Fibroblast of mammary gland (primary cell): ENCODE measurements at places on chromosomes 13 and 19.

- DNase-seq = peak; percentile 61
These were observed 38.1 kb downstream of the PSG5 start for GRCh38 chr19:43148233-43148632.

GRCh38 chr13:103030776-103031175 lies 35.4 kb downstream of the SLC10A2 start:
- DNase-seq = no peak

GRCh38 chr13:23570921-23571315 lies 706 bp downstream of the TNFRSF19 start:
- DNase-seq = peak; percentile 27

GRCh38 chr19:12117201-12117970 lies 22.8 kb downstream of the ZNF20 start:
- DNase-seq = no peak

- DNase-seq = peak; percentile 52
These were observed 12.8 kb downstream of the ZNF565 start for GRCh38 chr19:36201684-36202083.

DNA sequence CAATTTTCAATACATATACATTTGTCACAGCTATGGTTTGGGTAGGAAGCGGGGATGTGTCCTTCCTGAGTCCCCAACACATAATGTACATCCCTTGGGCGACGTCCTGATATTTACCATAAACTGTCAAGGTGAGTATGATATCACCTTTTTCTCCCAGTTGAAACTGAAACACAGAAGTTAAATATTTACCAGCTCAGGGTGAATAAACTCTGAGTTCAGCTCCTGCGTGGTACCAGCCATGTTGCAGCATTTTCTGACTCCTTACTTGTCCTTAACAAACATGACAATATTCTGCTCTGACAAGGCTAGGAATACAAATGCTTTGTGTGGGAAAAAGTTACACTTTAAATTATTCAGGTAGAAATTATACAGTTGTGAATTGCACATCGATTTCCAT lies 294.2 kb downstream of the TEX29 start:
- no peak for DNase-seq

DNA sequence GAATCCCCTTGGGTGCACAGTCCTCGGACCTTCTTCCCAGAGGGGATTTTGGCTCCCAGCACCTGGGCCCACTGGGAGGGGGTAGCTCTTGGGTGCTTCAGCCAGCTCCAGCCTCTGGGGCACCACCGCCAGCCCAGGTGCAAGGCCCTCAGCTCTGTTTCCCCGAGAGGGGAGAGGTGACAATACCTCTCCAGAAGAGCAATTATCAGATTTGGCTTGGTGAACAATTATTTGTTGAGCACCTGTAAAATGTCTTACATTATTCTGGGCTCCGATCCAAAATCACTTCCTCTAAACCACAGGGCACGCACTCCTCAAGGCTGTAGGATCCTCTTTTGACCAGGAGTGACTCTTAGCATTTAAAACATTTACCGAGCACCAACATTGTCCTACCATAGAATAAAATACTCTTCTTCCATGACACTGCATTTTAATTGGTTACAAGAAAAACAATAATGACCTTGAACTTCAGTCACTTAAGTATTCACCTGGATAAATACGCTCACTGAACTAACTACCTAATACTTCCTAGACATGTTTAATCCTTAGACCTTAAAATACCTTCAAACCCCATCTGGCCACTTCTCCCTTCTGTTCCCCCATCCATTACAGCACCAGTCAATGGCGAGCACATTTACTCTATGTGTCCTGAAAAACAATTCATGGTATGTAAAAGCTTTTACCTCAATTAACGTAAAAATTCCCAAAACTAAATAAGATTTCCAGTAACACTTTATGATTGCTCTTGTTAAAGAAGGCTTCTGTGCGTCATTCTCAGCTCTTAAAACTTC lies 54.8 kb downstream of the ABCC4 start:
- DNase-seq = no peak

GRCh38 chr19:56124578-56124977 lies 3.5 kb upstream of the ZNF787 start:
- no peak for DNase-seq

GRCh38 chr19:40326201-40326600 lies 22.0 kb downstream of the C19orf47 start:
- no peak for DNase-seq

GRCh38 chr19:1276628-1277022 lies 1.3 kb downstream of the FAM174C start:
- no peak for DNase-seq

DNA sequence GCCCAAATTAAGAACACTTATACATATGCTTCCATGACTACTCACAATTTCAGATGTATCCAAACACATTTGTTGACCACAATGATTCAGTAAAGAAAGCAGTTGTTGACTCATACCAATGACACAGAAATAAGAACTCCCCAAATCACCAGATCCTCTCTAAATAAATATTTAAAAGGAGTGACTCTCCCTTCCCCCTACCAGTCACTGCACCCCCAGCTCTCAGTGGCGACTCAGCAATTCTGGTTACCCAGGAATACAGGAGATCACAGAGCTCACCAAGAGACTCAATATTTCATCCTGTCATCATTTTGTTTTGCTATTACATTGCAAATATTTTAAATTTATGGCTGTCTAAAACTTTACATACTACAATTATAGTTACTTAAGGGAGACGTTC lies 131.5 kb downstream of the RGCC start:
- DNase-seq = peak; percentile 98

- no peak for DNase-seq
These were observed 421.9 kb upstream of the PRR20A start for GRCh38 chr13:56718791-56719190.

DNA sequence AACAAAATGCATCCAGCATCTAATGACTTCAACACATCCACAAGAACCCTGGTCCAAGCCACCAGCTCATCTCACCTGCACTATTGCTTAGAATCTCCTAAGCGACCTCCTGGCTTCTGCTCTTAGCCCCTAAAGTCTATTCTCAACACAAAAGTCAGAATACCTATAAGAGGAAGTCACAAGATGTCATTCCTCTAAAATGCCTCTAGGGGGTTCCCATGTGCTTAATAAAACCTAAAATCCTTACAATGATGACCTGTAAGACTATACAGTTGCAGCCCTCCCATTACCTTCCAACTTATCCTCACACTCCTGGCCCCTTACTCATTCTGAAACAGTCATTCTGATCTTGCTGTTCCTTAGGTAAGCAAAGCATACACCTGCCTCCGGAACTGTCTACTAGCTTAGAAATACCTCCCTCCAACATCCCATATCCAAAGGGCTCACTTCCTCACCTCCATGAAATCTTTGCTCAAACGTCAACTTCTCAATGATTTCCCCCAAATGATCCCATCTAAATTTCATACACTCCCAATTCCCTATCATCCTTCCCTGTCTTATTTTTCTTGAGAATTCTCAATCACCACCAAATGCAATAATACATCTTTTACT lies 10.0 kb downstream of the ATP7B start:
- peak; percentile 59 for DNase-seq

DNA sequence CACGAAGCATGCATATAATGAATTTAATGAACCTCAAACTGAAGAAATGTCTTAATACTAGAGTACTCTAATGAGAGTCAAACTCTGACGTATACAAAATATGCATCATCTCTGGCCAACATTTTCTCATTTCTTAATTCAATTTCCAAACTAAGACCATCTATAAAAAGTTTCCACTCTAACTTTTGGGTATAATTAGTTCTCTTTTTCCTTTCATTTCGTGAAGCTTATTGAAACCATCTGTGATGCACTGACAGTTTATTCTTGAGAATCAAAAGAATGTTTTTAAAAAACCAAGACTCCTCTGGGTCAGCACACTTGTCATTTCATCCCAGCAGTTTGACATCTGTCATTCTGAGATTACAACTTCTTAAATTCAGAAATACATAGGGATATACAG lies 90.0 kb downstream of the CAB39L start:
- peak; percentile 21 for DNase-seq

GRCh38 chr19:51786646-51787494 lies 8.1 kb upstream of the FPR3 start:
- no peak for DNase-seq

DNA sequence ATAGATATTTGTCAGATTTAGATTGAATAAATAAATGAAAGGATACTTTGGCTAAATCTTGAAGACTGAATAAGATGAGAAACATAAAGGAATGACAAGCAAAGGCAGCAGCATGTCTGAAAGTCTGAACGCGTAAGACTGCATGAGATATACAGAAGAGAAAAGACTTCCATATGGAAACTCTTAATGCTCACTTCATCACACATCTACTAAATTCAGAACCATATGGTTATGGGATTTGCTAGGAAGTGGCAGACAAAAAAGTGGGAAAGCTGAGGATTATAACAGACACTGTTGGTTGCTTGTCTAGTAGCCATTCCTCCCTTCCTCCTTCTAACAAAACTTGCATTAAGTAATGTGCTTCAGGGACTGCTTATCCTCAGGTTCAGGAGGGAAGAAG lies 446.7 kb downstream of the KCTD12 start:
- no peak for DNase-seq

DNA sequence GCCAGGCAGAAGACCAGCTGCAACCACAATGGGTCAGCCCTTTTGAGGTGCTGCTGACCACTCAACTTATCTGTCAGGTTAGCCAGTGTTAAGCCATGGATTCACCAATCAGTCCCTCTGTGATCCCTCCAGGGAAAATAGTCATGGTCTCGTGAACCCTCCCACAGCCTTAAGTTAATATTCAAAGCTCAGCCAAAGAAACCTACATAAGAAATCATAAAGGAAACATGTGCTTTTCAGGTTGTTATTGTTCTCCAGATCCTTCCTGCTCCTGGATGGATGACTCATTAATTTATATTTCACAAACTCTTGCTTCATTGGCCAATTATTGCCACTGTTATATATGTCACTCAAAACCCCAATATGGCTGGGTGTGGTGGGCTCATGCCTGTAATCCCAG lies 161.9 kb downstream of the B3GLCT start:
- peak; percentile 24 for DNase-seq
